ENCODE measurements at places on chromosomes 11 and 22.
A peak's percentile ranks its signal among the peaks of the same experiment; 100 is the strongest.

DNA sequence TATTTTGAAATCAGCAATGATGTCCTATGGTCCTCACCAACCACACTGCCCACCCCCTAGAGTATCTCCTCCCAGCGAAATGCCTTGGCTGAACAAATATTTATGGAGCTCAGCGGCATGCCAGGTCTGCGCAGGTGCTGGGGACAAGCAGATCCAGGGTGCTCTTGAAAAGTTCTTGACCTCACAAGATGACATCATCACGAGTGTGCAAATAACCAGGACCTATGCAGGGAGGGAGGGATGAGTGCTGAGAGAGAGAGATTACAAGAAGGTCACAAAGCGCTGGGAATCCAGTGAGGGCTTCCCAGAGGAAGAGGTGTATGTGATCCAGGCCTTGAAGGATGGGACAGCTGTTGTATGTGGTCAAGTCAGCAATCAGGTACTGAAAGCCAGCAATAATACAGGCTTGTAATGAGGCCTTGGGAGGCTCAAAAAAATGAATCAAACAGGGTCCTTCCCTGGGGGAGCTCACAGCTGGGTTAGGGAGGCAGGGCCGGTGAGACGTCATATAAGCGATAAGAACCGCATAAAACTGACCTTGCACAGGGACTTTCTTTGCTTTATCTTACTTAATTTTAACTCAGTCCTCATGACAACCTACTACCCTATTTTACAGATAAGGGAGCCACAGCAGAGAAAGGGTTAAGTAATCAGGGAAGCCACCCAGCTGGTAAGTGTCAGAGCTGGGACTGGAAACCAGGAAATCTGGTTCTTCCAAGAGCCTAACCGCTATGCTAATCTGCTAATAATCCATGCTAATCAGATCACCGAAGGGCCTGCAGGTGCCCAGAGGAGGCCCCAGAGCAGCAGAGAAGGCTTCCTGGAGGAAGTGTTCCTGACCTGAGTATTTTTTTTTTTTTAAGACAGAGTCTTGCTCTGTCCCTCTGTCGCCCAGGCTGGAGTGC is 8.2 kb downstream of the ARRB1 start:
- no peak for DNase-seq

DNA sequence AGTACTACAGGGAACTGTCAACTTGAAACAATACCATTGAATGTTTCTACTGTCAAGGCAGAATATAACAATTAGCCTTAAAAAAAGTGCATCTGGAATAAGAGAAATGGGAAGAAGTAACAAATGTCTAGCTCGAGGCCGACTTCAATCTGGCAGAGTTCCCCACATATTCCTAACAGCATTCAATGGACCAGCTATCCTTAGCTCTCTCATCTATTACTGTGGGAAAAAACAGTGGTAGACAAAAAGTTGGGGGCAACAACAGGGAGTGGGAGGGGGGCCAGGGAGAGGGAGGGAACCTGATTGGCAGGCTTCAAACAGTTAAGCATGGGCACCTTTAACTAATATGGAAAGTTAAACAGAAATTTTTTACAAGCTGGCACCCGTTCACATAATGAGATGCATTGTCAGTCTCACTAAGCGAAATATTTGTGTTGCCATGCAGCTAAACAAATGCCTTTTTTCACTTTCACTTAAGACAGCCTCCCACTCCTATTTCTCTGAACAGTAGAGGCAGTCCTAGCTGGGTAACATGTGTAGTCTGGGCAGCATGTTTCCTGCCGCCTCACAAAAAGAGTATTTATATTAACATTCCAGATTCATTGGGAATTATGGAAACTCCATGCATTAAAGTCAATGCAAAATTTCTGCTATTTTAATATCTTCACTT is 62.2 kb upstream of the SOX6 start:
- DNase-seq = no peak

GRCh38 chr11:1450344-1450875 is 36.2 kb downstream of the MOB2 start:
- DNase-seq = no peak

DNA sequence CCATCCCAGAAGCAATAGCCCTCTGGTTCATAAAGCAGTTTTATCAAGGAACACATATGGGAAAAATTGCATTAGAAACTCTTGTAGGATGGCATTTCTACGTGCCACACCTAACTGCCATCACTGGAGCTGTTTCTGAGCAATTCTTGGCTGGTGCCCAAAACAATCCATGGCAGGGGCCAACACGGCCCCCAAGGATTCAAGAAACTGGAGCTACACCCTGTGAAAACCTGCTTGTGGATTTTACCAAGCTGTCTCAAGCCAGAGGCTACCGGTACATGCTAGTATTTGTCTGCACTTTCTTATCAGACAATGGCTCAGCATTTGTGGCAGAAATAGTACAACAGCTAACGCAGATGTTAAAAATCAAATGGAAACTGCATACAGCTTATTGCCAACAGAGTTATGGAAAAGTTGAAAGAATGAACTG is 42.4 kb upstream of the GLYAT start:
- DNase-seq = no peak

GRCh38 chr11:12137005-12137690 is 26.8 kb downstream of the MICAL2 start:
- no peak for DNase-seq

GRCh38 chr22:39658367-39658766 is 87.8 kb downstream of the CACNA1I start:
- DNase-seq = peak; percentile 12

DNA sequence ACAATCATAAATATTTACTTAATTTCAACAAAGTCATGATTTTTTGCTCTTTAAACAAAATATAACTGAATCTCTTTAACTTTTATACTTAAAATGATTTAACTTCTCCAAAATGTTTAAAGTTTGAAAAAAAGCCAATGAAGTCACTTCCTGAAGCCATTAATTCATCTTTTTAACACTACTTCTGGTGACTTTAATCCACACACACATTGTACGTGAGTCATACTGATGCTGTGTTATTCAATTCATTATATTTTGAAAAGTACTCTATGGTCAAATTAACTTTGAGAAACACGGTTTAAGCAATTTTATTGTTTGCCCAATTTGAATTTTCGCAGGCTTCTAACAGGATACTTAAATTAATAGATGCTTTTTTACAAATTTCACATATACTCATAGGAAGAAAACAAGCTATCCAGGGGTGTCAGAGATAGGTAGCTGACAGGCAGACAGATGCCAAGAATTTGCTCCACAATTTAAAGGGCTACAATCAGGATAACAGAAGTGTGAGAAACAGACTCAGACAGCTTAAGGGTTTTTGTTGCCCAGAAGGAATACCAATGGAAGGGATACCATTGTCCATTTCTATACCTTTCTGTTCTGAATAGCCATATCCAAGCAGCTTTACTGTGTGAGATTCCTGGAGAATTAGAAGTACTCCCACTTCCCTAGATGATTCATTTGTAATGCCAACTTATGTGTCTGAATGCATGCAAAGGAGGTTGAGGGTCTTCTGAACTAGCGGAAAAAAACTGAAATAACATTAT is 118.4 kb downstream of the RBFOX2 start:
- no peak for DNase-seq

DNA sequence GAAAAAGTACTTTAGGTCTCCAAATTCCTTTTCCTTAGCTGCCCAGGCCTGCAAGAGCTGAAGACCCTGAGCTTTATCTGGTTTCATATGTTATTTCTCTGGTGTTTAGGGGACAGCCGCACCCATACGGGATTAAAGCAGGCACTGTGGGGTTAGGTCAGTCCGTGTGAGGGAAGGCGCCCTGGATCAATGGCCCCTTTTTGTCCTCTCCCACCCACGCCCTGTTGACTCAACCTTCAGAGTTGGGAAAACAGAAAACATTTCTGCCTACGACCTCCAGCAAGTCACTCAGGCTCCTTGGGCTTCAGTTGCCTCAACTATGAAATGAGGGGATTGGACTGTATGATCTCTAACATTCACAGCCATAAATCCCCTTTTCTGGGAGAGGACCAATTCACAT is 55.2 kb upstream of the BARX2 start:
- no peak for DNase-seq

- no peak for DNase-seq
Observed at GRCh38 chr11:26332572-26332915, 614 bp downstream of the ANO3 start.

GRCh38 chr11:26227883-26228502 is 103.9 kb upstream of the ANO3 start:
- no peak for DNase-seq

GRCh38 chr11:67277231-67277961 is 11.1 kb downstream of the GRK2 start:
- peak; percentile 95 for DNase-seq

- DNase-seq = no peak
Observed at GRCh38 chr22:49788504-49788903, 39.2 kb downstream of the BRD1 start.

- DNase-seq = no peak
Observed at GRCh38 chr22:49479566-49479965, 348.1 kb downstream of the BRD1 start.

- no peak for DNase-seq
Observed at GRCh38 chr11:43467958-43468357, 109.2 kb downstream of the TTC17 start.

GRCh38 chr22:44395118-44396005 is 82.6 kb upstream of the SHISAL1 start:
- no peak for DNase-seq

DNA sequence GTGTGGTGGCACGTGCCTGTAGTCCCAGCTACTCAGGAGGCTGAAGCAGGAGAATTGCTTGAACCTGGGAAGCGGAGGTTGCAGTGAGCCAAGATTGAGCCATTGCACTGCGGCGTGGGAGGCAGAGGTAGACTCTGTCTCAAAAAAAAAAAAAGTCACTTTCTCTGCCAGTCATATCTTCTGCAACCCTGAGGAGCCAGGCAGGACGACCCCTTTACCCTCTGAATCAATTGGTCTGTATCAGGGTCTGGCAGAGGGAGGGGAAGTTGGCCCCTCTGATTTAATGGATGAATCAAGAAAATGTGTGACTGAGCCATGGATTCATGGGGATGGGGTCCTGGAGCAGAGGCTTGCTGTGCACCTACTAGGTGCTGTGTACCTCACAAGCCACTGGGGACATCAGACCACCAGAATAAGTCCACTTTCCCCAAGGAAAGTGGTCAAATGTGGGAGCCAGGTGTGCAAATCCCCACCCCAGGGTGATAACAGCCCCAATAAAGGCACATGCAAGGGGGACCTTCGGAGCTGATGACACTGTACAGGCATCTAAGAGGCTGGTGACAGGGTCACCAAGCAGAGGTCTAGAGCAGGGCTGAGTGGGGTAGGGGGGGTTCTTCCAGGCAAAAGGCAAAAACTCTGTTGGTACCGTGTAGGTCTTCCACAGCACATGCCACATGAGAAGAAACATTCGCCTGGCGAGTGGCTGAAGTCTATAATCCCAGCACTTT is 29.0 kb downstream of the TXN2 start:
- DNase-seq = no peak

DNA sequence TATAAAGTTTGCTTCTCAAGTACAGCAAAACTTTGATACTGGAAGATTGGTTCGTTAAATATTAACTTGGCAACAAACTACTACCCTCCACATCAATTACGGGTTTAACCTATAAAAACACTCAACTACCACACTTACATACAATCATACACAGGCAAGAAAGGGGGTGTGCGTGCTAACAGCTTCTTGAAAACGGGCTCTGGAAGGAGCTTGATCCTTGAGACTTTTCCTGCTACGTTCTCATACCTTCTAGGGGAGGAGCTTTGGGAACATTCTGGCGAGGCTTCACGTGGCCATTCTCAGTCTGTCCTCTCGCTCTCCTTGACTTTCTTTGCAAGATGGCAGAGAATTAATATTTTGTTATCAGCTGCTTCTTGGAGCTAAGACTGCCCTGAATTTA is 6.8 kb upstream of the ESAM start:
- DNase-seq = no peak
